ENCODE measurements at places on chromosomes 7 and 10. TPM values are rescaled to one million over a fixed set of nuclear protein-coding genes. Genes with fewer than 3 reads are reported as not detected.

The OR6V1 gene
- total RNA-seq = not detected

The SEMA4G gene
- 15.3 TPM for total RNA-seq

The ITGA8 gene
- total RNA-seq = 6.2 TPM

The CACNA2D1 gene
- 4.5 TPM for total RNA-seq

The KCNIP2 gene
- total RNA-seq = 5.2 TPM

The HOXA2 gene
- total RNA-seq = 2.5 TPM

DNA sequence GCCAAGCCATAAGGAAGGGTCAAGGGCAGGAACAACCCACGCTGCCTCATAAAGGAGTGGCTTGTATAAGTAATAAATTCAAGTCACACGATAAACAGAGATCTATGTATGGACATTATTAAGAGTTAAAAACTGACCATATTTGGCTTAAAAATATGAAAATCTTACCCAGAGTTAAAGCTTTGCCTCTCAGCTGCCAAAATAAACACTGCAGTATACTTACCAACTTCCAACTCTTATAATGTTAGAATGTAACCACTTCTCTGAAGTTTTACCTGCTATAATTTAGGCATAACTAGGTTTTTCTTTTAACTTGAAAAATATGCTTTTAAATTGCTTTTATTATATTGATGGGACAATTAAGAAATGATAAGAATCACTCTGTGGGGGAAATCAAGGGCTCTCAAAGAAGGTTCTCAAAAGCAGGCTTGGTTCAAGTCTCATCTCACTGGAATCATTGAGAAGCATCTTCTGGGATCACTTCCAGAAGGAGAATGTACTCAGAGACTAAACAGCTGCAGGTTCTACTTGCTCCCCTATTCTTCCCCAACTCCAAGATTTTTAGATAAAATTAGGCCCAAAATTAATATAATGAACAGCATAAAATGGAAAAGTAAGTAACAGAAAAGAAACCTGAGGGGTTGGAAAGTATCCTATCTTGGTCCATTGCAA, 16.1 kb upstream of the CAV2 start:
- no peak for DNase-seq

DNA sequence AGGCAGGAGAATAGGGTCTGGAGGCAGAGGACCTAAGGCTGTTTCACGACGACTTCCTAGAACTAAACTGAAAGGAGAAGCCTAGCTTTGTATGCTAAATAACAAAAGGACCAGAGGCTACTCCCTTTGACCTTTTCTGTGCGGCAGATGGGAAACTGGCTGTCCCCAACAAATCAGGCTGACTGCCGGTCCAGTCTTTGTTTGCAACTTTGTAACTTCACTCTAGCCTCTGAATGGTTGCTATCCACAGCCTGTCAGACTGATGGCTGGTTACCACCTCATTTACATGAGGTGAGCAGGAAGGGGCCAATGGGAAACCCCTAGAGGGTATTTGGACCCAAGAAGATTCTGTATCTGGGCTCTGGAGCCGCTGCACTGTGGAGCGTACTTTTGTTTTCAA, 132.6 kb upstream of the SHH start:
- no peak for DNase-seq

- DNase-seq = no peak
Measured at GRCh38 chr10:33257439-33258080, 76.9 kb downstream of the NRP1 start.

GRCh38 chr10:95425592-95426465, 135.0 kb upstream of the PDLIM1 start:
- no peak for DNase-seq

- DNase-seq = no peak
Measured at GRCh38 chr10:44650691-44651661, 260.2 kb upstream of the TMEM72 start.

- no peak for DNase-seq
Measured at GRCh38 chr7:42770114-42770513, 141.8 kb downstream of the C7orf25 start.

- no peak for DNase-seq
Measured at GRCh38 chr10:126123466-126123865, 227.1 kb downstream of the FANK1 start.

DNA sequence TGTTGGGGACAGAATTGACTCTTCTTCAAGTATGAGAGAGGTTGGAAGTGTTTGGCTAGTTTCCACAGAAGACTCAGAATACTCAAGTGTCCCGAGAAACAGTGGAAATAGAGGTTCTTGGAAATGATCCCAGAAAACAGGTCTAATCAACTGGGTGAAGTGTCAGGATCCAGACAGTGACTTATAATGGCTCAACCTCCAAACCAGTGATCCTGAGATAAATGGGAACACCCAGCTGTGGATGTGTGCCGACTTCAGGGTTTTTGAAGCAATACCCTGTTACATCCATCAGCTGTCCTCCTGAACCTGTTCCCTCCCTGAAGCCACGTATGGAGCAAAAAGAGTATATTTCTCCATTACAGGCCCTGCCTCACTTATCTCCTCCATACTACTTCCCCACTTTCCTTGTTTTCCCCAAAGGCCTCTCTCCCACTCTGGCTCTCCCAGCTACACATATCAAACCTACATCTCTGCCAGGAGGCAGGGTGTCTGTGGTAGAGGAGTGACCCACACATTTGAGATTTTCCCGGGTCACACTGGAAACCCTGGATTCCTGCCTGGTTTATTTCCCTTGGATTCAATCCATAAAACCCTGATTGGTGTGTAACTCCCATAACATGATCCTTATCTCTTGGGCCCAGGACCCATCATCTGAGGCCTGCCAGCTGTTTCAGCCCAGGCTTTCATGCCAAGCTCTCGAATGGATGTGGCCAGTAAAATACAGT, 17.6 kb upstream of the ELOVL3 start:
- DNase-seq = no peak

DNA sequence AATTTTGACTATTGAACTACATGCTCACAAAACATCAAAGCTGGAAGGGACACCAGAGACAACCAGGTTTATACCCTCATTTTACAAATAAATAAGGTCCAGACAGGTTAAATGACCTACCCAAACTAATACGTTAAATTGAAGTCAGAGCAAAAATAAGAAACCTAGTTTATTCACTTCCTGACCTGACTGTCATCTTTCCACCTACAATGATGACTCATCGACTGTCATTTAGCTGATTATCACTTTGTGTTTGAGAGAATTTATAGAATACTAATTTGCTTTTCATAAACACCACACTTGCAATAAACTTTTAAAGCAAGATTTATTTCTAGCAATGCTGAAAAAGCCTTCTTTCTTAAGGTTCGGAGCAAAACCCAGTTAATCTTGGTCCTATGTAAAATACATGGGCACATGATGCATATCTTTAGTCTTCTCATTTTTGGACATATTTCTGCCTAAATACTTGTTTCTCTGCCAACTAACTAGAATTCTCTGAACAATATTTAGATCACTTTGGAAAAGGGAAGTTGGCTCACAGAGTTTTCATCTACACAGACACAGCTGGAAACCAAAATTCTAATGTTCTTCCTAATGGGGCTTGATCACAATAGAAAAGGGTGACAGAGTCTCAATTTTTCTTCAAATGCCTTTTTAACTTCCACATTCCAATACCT, 16.7 kb upstream of the LRRN3 start:
- DNase-seq = no peak
